ENCODE measurements at places on chromosomes 7 and 10.

DNA sequence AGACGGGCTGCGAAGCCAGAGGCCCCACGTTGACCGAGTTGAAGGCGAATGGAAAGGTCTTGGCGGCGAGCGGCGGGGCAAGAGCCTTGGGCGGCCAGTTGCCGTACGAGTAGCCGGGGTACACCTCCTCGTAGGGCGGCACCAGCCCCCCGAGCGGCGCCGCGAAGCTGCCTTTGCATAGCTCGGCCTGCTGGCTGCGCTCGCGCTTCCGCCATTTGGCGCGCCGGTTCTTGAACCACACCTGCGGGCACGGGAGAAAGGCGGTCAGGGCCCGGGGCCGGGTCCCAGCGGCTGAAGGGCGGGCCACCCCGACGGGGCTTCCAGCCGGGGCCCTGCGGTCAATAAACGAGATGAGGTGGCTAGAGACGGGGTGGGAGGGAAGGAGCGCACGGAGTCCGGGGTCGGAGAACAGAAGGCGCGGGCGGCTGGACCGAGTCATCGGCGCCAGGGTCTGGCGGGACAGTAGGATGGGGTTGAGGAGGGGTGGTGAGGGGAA is 4.8 kb downstream of the ELOVL3 start:
- peak; percentile 74 for DNase-seq

DNA sequence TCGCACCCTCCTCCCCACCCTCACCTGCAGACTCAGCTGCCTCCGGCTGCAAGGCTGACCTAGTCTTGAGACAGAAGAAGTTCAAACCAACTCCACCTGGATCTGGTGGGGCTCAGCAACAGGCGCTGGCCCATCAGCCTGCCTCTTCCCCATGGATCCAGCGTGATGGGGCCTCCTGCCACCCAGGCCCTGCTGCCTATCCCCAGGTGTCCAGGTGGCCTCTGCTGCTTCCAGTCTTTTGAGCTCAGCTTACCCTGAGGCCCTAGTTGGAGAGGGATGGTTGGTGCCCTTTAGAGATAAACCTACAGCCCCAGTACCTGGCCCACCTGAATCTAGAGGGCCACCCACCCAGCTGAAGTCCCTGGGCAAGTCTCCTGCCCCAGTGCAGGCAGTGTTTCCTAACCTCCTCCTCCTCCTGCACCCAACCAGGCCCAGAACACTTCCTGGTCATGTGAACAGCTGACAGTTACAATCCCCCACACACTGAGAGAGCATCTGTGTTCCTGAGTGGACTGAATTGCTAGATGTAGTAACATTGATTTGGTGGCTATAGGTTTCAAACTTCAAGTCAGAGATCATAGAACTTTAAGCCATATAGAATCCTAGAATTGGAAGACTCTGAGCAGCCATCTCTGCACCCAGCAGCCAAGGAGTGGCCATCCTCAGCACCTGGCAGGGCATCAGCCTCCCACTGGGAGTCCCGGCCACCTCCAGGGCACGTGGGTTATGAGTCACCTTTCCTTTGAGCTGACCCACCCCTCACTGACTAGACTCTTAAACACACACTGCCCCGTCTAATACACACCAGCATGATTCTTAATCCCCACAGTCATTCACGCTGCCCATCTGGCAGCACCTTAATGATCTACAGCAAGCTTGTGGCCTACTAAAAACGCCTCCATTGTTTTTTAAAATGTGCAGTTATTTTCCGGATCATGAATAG is 51.9 kb downstream of the ALOX5 start:
- DNase-seq: no peak

DNA sequence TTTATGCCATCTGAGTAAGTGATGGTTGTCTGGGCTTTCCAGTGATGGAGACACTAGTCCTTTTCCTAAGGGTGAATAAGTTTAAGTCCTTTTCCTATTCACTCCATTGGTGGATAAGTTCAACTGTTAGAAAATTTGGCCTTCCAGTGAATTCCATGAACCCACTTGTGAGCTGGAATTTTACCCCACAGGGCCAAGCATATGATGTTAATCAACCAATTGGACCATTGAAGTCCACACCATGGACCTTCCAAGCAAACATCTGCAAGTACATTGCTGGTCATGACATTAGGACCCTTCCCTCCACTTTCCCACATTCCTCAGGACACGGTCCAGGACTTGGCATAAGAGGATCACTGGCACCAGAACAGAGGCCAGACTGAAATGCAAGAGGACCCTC is 381.4 kb downstream of the RPS24 start:
- no peak for DNase-seq

DNA sequence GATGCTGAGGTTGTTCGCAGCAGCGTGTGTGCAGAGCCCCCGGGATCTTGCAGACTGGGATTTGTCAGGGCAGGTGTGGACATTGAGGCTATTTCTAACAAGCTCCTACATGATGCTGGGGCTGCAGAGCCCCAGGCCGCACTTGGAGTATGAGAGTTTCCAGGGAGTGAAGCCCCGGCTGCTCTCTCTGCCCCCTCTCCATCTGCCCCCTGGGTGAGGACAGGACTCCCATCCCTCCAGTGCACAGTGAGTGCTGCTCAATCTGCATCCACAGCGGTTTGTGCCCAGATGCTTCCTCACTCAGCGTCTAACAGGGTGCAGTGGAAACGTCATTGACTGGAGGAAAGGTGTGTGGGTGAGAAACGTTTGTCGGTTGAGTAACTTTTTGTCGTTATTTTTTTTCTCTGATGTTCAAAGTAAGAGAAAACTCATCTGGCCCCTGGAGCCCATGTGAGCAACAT is 25.3 kb downstream of the IL2RA start:
- DNase-seq: no peak

- no peak for DNase-seq
Measured at GRCh38 chr10:8852546-8852945, 798.1 kb downstream of the GATA3 start.

GRCh38 chr10:124955243-124955642 is 13.3 kb downstream of the ZRANB1 start:
- no peak for DNase-seq

GRCh38 chr7:46746695-46747687 is 825.9 kb upstream of the IGFBP3 start:
- DNase-seq: no peak

GRCh38 chr7:132743974-132744373 is 167.7 kb upstream of the PLXNA4 start:
- no peak for DNase-seq

DNA sequence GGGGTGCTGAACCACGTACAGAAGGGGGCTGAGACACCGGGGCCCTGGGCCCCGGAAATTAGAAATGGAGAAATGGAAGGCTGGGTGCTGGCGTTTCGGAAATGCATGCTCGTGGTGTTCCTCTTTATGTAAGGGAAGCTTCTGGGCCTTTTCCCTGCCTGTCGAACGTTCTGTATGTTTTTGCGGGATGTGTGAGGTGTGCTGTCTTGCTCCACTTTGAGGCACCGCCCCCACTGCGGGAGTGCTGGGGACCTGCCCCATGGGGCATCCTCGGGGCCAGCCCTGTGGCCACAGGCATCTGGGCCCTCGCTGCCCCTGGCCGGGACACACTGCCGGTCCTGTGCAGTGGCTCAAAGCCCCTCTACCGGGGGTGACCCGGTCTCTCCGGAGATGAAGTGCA is 1.7 kb upstream of the VENTX start:
- DNase-seq: no peak

- no peak for DNase-seq
Measured at GRCh38 chr7:952548-953441, 1.7 kb downstream of the ADAP1 start.
